ENCODE measurements at places on chromosomes 3 and 15.

- no peak for DNase-seq
Measured at GRCh38 chr15:43429687-43430086, 58.8 kb downstream of the TUBGCP4 start.

GRCh38 chr3:195057716-195058115, 213.2 kb downstream of the XXYLT1 start:
- no peak for DNase-seq

DNA sequence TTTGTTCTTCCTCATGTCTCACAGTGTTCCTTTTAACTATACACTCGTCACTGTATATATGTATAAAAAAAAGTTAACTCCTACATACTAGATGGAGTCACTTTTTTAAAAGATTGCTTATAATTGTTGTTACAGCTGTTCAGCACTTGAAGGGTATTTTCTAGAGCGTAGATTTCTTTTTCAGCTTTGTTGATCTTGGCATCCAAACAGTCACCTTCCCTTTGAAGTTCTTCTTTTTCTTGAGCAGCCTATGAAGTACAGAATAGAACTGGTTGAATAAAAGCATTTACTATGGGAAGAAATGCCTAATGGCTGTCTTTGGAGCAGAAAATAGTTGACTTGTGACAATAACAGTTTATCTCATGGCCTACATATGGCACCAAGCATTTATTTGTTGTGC, 17.8 kb downstream of the TTC14 start:
- no peak for DNase-seq

DNA sequence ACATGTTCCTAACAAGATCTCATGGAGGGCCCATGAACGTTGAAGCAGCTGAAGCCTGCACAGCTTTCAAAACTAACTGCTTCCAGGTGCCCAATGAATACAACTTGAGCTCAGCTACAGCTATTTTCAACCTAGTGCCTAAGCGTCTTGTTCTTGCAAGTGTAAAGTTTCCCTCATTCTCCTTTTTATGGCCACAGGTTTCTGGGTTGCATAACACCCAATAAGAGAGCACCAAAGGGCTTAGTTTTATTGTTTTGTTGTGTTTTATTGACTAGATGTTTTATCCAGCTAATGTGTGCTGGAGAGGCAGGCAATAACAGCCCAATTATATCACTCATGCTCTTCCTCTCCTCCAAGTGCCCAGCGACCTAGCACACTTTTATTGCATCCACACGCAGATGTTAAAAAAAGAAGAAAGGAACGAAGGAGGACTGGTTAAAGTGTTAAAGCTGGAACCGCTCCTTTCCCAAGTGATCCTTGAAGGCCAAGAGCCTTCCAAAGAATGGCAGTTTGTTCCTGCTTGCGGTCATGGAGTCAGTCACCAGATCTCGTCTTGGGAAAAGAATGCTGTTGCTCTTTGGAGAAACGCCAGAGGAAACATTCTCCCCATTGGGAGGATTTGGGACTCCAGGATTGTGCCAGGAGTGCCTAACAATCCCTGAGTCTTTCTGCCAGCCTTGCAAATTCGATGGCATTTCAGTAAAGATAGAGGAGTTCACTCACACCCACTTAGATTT, 156.9 kb downstream of the MEX3B start:
- DNase-seq, result no peak

DNA sequence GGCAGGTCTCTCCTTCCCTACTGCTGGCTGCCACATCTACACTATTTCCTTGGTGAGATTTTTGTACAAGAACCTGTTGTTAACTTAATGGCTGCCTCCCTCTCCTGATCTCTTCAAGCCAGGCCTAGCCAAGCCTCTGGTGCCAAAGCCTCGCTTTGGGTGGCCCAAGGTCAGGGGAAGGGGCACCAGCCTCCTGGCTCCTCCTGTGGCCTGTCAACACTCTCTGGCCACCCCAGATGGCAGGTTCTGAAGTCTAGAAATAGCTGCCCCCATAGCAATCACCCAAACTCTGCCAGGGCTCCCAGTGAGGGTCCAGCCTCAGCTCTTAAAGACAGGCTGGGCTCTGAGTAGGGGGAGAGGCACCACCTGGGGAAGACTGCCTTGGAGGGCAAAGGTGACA, 5.0 kb downstream of the IFRD2 start:
- DNase-seq, result no peak

DNA sequence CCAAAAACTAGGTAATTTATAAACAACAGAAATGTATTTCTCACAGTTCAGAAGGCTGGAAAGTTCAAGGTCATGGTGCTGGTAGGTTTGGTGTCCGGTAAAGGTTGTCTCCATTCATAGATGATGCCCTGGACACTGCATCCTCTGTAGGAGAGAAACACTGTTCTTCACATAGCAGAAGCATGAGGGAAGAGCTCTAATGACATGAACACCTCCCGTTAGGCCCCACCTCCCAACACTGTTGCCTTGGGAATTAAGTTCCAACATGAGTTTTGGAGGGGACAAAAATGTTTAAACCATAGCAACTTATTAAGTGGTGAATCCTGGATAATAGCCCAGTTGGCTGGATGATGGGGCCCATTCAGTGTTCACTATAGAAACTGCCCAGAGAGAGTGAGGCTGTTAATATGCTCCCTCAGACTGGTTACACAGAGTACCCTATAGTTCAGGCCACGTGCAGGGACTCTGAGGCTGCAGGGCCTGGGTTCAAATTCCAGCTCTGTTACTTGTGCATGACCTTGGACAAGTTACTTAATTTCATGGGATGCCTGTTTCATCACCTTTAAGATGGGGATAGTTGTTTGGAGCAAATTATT, 37.0 kb downstream of the CCNL1 start:
- no peak for DNase-seq

GRCh38 chr3:37162501-37163245, 11.7 kb downstream of the LRRFIP2 start:
- DNase-seq, result no peak

DNA sequence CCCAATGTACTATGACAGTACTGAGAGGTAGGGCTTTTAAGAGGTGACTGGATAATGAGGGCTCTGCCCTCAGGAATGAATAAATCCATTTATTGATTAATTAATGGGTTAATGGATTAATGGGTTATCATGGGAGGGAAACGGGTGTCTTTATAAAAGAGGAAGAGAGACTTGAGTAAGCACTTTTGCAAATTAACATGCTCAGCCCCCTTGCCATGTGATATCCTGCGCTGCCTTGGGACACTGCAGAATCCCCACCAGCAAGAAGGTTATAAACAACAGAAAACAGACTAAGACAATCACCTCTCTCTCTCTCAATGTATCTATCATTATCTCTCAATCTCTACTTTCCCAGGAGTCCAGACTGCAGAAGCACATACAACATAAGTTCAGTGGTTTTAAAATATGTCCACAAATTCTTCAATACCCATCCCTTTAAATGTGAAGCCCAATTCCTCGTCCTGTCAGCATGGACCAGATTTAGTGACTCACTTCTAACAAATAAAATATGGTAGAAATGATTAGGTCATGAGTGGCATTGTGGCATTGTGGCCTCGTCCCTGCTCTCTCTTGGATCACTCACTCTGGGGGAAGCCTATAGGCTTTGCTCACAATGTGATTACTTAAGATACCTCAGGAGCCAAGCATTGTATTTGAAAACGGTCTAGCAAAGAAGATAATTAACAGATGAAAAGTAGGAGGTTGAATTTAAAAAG, 40.0 kb upstream of the IL12A start:
- DNase-seq, result no peak

GRCh38 chr3:152486364-152486763, 217.6 kb downstream of the MBNL1 start:
- DNase-seq, result no peak

GRCh38 chr3:120355486-120355885, 6.3 kb upstream of the LRRC58 start:
- no peak for DNase-seq

DNA sequence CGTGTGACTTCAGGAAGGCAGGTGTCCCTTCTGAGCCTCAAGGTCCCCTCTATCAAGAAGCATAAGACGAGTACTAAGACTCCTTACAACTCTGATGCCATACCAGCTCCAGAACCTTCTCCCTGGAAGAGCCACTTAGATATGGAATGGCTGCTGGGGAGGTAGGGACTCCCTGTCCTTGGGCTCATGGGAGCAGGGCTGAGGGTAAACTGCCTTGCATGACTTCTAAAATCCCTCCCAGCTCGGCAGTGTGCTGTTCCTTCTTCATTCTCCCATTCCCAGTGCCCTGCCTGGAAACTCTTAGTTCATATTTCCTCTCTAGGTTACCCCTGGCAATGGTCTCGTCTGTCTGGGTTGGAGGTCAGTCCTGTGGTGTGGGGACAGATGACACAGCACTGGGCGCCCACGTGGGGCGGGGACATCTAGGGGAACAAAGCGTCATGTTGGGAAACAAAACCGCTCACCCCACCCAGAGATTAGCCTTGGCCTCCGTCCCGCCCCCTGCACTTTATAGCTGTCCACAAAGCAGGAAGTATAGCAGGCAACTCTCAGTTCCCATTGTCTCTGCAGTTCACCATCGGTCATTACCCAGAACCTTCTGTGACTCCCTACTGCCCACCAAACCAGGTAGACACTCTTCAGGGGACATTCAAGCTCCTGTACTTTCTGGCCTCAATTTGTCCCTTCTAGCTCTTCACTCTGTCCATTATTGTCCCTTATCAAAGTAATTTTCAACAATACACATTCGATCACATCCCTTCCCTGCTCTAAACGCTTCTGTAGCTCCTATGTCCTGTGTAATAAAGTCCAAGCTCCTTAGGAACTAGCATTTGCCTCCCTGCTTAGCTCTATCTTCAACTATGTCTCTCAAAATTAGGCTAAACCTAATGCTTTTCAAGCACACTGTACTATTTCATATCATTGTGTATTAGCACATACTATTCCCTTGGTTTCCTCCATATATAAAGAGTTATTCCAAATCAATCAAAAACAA, 73.8 kb downstream of the IQSEC1 start:
- no peak for DNase-seq

DNA sequence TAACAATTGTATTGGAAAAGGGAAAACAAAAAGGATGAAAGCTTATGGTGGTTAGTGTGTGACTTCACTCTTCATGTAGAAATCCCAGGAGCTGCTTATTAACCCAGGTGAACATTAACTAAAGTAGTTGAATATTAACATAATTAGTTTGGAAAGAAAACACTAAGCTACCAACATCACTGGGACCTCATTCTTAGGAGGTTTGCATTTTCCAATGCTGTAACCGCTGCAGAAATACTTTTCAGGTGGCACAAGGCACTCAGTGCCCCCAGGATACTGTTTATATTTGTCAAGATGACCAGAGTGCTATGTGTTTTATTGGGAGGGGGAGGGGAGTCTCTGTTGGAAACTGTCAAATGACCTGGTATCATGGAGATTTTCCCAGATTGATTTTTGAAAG, 25.9 kb upstream of the VILL start:
- no peak for DNase-seq

- DNase-seq, result no peak
Measured at GRCh38 chr3:2583046-2583445, 484.4 kb downstream of the CNTN4 start.

DNA sequence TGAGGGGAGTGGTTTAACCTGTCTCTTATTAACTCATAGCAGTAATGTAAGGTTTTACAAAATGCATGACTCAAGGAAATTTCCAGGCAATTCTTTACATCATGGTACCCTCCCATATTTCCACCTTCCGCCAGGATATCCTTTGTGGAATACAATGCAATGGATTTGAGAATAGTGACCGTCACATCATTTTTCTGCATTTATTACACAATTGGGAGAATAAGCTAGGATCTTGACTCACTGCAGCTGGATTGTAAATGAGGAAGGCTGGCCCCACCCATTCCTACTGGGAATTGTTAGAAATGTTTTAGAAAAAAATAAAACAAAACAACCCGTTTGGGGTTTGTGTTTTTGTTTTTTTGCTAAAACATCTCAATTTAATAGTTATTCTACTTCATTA, 97.4 kb downstream of the IMPG2 start:
- no peak for DNase-seq

GRCh38 chr3:137163958-137164357, 206.2 kb downstream of the IL20RB start:
- DNase-seq, result no peak

- no peak for DNase-seq
Measured at GRCh38 chr3:193955719-193956118, 180.2 kb upstream of the HES1 start.

GRCh38 chr15:81098861-81099651, 35.0 kb upstream of the CFAP161 start:
- DNase-seq, result no peak

DNA sequence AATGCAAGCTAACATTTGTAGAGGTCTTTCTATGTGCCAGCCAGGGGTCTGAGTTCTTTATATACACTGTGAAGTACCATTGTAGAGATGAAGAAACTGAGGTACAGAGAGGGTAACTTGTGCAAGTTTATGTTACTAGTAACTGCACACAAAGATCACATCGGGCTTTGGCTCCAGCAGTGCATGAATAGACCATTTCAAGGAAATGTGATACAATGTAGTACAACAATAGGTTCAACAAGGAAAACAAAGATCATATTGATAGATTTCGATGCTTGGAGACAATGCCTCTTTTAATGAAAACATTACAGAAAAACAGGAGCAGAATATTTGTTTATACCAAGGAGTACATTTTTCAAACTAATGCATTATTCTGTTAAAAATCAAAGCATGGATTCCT, 115.3 kb downstream of the POLR2M start:
- DNase-seq, result no peak

- no peak for DNase-seq
Measured at GRCh38 chr15:95266451-95267061, 1035.2 kb downstream of the MCTP2 start.

- no peak for DNase-seq
Measured at GRCh38 chr3:16448639-16449070, 64.8 kb downstream of the RFTN1 start.

- DNase-seq, result no peak
Measured at GRCh38 chr3:189677667-189678066, 46.5 kb downstream of the TP63 start.

DNA sequence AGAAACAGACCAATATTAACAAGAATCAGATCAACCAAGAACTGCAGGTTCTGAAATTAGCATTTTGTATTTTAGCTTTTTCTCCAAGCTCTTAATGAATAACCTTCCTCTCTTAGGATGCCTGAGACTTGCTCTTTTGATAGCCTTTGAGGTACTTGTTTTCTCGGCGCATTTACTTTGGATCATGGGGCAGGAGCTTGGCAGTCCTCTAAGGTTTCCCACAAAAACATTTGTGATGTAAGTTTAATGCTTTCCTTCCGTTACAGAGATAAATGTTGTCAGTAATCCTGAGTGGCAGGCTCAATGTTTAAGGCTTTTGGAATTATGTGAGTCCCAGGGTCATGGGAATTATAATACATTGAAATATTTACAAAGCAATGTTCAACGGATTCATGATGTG, 137.8 kb upstream of the SNTN start:
- no peak for DNase-seq

DNA sequence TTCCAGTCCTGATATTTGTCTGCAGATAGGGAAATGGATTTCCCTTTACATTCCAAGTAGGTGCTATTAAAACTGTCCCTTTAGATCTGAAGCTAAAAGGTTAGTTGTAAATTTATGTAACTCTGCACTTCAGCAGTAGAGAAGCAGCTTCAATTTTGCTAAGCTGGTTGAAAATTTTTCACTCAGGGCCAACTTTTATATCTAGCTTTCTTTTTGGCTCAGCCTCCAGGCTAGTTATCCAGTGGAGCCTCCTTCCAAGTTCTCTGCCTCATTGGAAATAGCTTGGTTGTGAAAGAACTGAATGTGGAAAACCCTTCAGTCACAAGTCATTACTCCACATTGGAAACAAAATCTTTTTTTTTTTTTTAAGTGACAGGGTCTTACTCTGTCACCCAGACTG, 8.2 kb upstream of the ZNF660 start:
- DNase-seq, result no peak

GRCh38 chr15:58457466-58457965, 25.7 kb downstream of the LIPC start:
- DNase-seq, result no peak
